ENCODE measurements at places on chromosomes 16 and 17.

DNA sequence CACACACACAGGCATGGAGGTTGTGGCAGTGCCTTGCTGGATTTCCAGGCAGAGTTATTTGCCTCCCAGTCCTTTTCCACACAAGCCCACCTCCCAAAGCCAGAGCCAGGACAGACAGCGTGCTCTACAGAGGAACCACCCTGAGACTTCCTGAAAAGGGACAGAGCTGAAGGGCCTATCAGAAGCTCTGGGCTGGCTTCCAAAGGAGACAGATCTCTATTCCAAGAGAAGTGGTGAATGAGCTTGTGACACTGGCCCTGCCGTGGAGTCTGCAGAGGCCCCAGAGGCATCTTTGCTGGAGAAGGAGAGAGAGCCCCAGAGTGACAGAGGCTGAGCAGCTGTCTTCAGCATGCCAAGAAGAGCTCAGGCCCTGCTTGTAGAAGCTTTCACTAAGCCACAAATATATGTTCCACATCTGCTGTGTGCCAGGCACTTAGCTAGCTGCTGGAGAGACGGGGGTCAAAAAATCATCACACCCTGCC lies 8.3 kb upstream of the LPCAT2 start:
- DNase-seq = no peak

- peak; percentile 52 for DNase-seq
These were observed 17.0 kb upstream of the RFFL start for GRCh38 chr17:35080536-35080935.

DNA sequence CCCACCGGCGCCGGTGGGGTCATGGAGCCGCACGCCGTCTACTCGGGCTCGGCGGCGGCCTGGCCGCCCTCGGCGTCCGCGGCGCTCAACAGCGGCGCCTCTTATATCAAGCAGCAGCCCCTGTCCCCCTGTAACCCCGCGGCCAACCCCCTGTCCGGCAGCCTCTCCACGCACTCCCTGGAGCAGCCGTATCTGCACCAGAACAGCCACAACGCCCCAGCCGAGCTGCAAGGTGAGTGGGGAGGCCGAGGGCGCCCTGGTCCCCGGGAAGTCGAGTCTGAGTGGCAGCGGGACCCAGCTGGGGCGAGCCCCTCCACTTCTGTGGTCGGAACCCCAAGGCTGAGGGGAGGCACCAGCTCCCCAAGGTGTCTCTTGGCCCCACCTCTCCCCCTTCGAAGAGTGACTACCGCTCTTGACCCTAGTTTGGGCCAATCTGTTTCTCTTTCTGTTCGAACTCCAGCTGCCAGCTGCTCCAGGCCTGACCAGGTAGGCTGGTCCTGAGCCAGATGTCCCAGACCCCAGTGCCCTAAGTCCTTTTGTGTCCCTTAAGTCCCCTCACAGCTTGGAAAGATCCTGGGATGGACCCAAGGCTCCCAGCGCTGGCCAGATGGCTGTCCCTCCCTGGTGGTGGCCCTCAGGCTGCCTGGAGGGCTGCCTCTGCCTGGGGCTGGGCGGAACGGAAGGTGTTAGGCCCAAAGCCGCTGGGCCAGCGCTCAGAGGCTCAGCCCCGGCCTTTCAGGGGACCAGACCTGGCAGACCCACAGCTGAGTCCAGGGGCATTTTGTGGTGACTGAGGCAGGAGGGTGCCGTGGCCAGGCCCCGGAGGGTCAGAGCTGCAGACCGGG lies 1.2 kb downstream of the FOXF1 start:
- DNase-seq = no peak

DNA sequence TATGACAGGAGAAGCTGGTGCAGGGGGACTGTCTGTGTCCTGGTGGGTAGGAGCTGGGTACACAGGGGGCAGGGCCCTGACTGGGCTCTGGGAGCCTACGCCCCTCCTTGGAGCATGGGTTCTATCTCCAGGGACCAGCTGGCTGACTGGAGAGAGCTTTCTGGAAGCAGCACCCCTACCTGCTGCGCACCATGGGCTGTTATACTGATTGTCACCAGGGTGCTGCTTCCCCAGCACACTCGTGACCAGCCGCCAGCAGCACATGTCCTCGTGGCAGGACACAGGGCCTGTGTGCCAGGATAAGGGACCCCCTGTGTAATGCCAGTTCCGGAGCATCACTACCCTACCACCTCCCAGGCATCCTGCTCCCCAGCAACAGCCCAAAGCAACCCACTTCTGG lies 106.0 kb downstream of the AMFR start:
- DNase-seq = no peak

DNA sequence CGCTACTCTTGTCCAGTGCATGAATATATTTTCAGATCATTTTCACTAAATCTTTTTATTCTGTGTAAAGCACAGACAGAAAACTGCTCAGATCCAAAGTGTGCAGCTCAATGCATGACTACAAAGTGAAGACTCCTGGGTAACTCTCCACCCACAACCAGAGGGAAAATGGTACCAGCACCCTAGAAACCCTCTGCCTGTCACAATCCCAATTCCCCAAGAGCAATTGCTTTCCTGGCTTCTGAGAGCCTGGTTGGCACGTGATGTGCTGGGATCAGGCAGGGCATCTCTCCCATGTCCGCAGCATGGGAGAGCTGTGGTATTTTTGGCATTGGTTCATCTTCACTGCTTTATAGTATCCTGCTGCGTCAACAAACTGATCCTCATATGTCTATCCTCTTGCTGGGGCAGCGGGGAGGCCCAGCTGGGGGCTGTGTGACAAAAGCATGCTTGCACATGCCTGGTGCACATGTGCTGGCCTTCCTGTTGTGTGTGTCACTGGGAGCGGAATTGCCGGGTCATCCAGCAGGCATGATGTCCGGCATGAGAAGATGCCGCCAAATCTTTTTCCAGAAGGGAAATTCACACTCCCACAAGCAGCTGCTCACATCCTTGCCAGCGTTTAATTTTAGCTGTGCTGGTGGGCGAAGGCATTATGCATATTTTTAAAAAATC lies 278.9 kb upstream of the FOXF1 start:
- DNase-seq = no peak
